ENCODE measurements at places on chromosomes 4 and X.

DNA sequence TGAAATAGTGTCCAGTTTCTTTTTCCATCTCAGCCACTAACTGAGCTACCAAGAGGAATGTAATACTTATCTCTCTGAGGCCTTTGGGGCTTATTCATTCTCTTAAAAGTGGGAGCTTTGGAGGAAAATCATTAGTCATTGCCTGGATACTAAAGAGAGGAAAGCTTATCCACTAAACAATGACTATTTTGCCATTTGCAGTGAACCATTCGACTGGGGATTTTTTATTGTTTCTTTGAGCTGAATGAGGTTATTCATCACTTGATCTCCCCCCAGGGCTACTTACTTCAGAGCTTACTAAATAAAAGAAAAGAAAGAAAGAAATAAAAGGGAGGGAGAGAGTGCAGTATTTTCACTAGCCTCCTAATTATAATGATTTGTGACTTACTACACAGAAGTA, 1329.5 kb upstream of the TENM3 start:
- no peak for DNase-seq

DNA sequence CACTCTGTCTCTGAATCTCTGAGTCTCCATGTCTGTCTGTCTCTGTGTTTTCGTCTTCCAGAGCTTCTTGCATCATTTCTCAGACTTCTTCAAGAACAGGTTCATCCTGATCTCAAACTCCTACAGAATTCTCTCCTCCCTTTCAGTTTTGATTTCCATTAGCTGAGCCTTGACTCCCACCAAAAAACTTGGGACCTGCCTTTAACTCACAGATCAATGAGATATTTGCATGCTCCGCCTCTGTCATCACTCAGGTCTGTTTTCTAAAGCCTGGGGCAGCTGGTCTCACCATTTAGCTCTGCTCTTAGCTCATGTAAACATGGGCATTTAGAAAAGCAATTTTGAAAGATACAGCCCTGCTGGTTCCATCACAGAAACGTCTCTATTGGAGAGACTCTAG, 8.6 kb downstream of the DAPP1 start:
- DNase-seq = no peak

DNA sequence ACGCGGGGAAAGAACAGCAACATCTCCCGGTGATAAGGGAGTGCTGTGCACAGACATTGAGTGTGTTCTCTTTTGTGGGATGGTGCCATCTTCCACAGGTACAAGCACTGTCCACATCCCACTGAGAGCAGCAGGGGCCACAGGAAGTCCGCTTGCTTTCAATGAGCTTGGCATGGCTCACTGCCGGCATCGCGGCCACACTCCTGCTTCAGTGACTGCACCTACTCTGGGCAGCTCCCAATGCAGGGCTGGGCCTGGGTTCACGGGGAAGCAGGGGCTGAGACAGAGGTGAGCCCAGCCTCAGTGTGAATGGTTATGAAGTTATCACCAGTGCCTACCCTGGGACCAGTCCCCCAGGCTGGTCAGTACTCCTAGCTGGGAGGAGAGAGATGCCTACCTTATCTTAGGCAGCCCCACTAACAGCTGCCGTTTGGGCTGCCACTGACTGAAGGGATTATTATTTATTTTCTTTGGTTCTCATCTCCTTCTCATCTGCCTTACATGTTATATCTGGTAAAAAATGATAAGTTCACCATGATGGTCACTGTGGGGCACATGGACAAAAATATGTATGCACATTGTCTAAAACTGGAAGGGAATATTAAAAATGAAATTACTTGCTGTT, 99.2 kb downstream of the MGST2 start:
- no peak for DNase-seq

DNA sequence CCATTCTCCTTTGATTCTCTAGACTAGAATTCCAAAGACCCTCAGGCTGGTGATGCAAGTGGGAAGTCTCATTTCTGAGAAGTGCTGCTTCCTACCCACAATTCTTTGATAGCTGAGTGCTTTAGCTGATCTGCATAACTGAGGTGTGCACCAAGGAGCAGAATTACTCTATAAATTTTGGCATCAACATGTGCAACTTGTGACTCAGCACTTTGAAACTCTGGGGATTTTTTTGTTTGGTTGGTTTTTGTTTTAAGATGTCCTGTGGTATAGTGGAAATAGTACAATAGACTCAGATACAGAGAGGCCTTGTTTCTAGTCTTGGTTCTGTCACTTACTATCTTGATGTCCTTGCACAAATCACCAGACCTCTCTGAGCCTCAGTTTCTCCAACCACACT, 148.4 kb downstream of the AR start:
- no peak for DNase-seq

- DNase-seq = no peak
These were observed 161.7 kb downstream of the SHROOM3 start for GRCh38 chr4:76596713-76597112.

DNA sequence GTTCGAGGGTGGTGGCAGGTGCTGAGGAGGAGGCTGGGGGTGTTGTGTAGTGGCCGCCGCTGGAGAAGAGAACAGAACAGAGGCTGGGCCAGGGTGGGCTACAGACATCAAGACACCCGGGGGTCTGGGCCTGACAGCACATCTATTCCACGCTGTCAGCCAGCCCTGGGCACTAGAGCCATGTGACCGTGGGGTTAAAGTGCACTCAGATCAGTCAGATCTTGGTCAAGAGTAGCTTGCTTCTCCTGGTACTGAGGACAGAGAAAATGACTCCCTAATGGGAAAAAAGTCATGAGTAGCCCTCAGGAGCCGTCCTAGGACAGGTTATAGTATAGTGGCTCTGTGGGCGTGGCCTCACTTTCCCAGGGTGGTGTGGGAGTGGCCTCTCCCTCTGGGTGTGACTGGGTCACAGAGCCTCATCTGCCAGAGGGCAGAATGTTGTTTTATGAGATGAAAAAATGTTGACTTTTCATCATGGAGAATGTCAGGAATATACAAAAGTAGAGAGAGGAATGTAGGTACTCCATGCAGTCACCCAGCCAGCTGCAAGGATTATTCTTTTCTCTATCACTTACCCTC, 19.4 kb downstream of the TRMT44 start:
- no peak for DNase-seq

DNA sequence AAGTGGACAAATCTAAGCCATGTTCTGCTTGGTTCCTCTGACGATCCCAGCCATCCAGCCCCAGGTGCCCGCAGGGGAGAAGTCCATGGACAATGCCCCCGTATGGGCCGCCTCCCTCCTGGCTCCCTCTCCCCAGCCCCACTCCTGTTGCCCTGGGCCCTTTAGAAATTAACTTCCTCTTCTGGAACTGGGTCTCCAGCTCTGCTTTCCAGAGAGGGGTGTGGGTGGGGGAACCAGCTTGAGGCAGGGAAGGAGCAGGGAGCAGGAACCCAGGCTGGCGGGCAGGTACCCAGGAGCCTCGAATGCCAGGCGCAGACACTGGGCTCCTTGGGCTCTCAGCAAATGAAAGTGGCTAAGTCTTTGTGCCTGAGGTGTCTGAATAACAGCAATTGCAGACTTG, 12.7 kb upstream of the ABLIM2 start:
- DNase-seq = no peak

GRCh38 chr4:129355516-129355915, 259.6 kb downstream of the C4orf33 start:
- DNase-seq = no peak
